ENCODE measurements at places on chromosomes 13 and 19. TPM values are rescaled to one million over a fixed set of nuclear protein-coding genes. Genes with fewer than 3 reads are reported as not detected.

The RASA3 gene
- total RNA-seq = 15.9 TPM

DNA sequence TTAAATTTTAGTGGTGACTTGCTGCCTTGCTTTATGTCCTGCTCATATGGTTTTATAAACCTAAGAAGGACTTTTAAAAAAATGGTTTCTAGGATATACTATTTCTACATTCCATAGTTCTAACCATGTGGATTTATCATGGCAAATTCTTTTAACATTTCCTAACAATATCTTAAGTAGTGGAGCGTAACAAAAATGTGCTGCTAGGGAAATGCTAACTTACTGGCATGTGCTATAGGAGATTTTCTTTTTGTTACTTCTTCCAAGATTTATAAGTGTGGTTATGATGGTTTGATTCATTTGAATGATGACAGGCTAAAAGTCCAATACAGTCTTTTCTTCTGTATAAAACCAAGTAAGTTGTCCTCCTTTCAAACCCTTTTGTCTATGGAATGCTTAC is 713.7 kb downstream of the SLITRK1 start:
- DNase-seq = peak; percentile 21
- H3K27me3 ChIP-seq = no peaks in the 10 kb centered on the region
- H3K27ac ChIP-seq = no peak overlapping the region
- H3K4me3 ChIP-seq = no peak overlapping the region
- no peaks in the 10 kb centered on the region for H3K36me3 ChIP-seq
- no peaks in the 10 kb centered on the region for H3K4me1 ChIP-seq

- H3K36me3 ChIP-seq = no peaks in the 10 kb centered on the region
- DNase-seq = no peak
- peaks cover 31% of the 10 kb centered on the region for H3K4me1 ChIP-seq
- no peak overlapping the region for H3K4me3 ChIP-seq
- H3K27ac ChIP-seq = no peak overlapping the region
Observed at GRCh38 chr19:35119091-35119490, 3.5 kb downstream of the FXYD3 start.

DNA sequence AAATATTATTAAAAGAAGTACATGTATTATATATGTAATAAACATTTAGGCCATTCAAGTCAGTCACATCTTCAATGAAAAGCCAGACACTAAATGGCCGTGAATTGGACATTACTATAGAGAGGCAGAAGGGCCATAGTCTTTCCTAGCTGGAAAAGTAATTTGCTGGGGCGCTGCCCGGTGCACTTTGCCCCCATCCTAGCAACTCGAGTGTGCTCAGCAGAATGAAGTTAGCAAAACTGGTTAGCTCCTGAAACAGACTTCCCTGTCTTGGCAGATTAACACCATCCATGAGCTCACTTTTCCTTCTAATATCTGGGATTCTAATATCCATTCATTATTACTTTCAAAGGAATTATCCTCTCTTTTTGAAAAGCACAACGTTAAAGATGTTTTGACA is 2.8 kb upstream of the SPRYD7 start:
- no peak overlapping the region for H3K4me3 ChIP-seq
- H3K36me3 ChIP-seq = no peaks in the 10 kb centered on the region
- DNase-seq = peak; percentile 14
- no peak overlapping the region for H3K27ac ChIP-seq
- no peaks in the 10 kb centered on the region for H3K27me3 ChIP-seq

The ZGLP1 gene
- 4.4 TPM for total RNA-seq

Data from muscle of leg (tissue), 16 donors.